Urinary bladder (tissue), 4 donors: ENCODE measurements at places on chromosomes 4 and X.

DNA sequence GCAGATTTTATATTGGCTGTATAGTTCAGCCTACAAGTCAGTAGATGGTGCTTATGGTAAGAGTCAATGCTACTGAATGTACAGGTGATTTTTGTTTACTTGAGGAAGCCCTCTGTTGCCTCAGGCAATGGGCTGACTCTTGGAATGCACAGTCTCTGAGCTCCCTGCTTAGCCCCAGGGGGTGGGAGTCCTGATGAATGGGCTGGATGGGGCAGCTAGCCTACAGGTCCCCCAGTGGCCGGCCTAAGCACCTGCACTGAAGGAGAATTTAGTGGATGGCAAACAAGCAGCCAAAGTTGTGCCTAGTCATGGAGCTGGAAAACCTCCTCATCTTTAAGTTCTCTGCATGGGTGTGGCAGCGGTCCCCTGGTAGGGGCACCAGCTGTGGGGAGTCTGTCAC is 101.8 kb upstream of the CXorf51B start:
- DNase-seq, result no peak

DNA sequence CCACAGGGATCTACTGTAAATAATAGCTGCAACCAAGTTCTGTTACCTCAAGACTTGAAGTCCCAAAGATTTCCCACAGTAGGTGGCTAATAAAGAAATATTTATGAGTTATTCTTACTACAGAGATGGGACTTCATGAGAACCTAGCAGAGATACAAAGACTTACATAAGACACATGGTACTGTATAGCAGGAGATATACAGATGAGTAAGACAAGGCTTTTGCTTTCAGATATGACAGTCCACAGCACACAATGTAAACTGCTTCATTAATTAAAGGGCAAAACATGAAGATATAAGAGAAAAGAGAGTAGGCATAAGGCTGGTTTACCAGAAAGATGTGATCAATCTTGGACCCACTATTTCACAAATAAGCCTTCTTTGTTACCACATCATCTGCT is 6.6 kb downstream of the ANKRD17 start:
- DNase-seq, result no peak

DNA sequence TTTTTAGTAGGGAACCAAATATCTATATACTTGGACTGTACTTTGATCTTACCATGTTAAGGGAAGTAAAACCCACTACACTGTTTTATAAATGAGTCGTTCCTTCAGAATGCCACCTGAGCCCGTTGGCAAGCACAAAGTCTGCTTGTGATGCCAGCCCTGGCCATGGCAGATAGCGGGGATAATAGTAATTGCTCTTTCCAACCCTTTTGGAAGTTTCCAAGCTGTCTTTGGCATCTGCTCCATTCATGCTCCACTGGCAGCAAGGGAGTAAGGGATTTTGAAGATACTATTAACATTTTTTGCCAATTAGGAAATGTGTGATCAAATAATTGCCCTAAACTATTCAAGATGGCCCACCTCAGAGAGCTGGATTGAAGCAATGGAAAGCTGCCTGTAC is 689.2 kb upstream of the SLIT2 start:
- no peak for DNase-seq

DNA sequence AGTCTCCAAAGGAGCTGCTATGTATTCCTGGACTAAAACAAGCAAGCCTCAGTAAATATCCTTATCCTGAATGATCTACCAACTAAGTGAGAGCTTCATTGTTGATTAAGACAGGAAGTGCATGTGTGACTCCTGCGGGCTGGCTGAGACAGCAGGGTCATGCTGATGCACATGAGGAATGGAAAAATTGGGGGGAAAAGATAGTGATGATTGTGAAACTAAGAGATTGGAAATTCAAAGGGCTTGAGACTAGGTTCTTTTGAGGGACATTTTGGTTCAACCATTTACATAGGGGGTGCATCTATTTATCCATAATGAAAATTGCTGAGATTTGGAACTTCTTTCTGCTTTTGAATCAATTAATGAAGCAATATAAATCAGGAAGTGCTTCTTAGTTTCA is 61.1 kb upstream of the C1QTNF7 start:
- DNase-seq, result no peak

- DNase-seq, result no peak
Measured at GRCh38 chrX:123513585-123514278, 219.1 kb downstream of the THOC2 start.

- DNase-seq, result no peak
Measured at GRCh38 chr4:107718351-107718965, 1.6 kb downstream of the PAPSS1 start.

DNA sequence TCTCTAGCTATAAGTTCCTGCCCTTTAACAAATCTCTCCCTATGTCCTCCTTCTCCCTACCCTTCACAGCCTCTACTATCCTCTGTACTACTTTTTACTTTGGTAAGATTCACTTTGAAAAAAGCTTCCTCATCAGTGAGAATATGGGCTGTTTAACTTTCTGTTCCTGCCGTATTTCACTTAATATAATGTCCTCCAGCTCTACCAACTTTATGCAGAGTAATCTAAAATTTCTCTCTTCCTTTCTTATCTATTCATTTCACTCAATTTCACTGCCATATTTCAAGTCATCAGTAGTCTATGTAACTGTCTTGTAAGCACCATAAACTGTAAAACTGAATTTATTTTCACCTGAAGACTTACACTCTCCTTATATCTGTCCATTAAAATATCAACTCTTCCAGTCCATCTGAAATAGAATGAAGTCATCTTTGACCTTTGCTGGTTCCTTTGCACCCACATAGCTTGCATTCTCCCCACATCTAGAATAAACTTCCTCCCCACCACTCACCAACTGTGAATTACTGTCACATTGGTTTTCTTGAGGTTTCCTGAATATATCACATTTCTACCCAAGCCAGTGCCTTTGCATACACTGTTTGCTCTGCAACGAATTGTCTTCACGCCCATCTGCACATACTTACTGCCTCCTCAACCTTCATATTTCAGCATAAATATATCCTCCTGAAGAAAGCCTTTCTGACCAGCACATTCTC is 54.6 kb downstream of the ARAP2 start:
- no peak for DNase-seq

DNA sequence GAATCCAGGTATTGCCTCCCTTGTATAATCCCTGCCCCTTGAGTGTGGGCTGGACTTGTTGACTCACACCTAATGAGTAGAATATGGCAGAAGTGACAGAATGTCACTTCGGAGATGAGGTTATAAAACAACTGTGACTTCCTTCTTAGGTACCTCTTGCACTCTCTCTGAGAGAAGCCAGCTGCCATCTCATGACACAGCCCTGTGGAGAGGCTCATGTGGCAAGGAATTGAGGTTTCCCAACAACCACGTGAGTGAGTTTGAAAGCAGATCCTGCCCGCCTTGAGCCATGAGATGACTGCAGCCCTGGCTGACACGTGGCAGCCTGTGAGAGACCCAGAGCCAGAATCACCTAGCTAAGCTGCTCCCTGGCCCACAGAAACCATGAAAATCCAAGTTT is 13.5 kb downstream of the ASB11 start:
- no peak for DNase-seq

GRCh38 chr4:8009710-8010511 is 70.2 kb upstream of the AFAP1 start:
- DNase-seq, result no peak

DNA sequence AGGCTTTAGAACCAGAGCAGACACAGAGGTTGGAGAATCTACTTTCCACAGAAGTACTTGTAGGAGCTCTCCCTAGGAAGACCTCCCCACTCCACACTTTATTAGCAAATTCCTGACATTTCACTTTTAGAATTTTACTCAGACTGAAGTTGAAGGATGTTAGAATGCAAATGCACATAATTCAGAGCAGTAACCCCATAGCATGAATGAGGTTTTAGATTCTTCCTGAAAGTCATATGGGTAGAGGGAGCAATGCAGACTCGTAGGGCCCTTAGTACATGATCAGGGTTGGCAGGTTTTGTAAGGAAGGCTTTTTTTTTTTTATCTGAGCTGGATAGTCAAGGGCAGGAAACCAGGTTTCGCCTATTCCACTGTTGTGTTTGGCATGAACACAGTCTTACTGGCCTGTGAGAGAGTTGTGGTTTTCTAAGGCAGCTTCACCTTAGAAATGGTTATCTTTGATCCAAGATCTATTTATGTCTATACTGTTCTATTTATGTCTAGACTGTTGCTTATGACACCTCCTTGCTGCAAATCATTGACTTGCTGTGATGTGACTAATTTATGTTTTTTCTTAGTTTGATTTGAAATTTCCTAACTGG is 48.9 kb downstream of the SPATA18 start:
- no peak for DNase-seq

DNA sequence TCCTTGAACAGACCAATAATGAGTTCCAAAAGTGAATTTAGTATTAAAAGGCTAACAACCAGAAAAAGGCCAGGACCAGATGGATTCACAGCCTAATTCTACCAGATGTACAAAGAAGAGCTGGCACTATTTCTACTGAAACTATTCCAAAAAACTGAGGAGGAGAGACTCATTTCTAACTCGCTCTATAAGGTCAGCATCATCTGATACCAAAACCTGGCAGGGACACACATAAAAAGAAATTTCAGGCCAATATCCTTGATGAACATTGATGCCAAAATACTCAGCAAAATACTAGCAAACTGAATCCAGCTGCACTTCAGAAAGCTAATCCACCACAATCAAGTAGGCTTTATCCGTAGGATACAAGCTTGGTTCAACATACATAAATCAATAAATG is 35.8 kb upstream of the USP46 start:
- DNase-seq, result no peak

DNA sequence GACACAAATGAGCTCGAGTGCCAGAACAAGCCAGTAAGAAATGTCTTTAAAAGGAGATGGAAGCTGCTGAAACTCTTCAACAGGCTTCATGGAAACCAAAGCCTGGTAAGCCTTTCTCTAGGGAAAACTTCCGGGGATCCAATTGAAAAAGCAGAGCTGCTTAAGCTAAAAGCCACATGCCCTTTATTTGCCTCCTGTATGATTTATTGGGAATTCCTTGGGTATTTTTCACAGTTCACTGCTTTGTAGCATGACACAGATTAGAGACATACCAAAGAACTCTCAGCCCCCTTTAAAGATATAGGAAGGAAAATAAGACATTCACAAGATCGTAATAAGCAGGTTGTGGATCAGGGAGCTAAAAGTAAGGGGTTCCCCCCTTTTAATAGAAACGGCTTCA is 6.5 kb upstream of the ARHGAP6 start:
- DNase-seq, result no peak

GRCh38 chr4:187485676-187486075 is 509.9 kb upstream of the ZFP42 start:
- DNase-seq, result no peak

DNA sequence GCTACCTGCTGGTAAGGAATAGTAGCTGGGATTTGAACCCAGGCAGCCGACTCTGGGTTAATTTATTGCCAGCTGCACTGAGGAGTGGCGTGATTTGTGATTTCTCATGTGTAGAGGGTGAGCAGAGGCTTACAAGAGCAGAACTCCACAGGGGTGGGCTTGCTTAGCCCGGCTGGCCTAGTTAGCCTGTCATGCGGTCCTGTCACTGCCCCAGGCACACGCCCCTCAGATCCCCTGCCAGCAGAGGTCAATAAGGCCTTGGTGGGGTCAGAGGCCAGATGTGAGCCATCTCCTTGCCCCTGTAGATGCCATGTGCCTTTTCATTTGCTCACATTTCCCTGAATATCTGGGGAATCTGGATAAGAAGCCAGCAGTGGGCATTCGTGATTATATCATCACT is 13.4 kb downstream of the NSDHL start:
- no peak for DNase-seq

- no peak for DNase-seq
Measured at GRCh38 chr4:5027346-5027745, 8.1 kb upstream of the CYTL1 start.

- DNase-seq, result no peak
Measured at GRCh38 chr4:71570492-71570891, 213.4 kb downstream of the GC start.

DNA sequence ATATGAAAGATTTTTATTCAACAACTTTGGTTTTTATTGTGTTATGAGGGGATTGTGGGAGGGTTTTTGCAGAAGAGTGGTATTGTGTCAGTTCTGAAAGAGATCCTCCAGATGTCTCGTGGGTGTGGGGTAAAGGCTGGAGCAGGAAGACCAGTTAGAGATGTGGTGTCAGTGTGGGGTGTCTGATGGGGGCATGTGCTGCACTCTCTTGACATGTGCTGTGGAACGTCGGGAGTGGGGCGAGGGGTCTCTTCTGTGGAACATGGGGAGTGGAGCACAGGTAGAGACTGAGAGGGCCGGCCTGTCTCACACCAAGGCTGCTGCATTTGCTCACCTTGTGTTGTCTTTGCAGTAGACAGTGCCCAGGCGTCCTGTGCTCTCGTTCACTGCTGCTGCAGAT is 37.6 kb downstream of the FAM193A start:
- no peak for DNase-seq

DNA sequence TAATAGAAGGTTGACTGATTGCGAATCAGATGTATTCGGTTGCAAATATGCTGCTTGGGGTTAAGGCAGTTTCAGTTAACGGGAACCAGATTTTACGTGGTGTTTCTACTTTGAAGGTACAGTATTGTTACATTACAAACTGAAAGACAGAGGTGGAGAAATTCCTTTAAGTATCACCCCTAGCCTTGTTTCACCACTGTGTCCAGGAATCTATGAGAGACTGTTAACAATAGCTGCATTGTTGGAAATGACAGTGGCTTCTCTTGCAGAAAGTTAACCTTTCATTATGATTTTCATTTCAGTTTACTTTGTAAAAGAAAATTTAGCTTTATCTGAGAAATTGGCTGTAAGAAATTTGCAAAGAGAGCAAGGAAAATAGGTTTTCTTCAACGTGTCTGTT is 2.6 kb downstream of the CDKL5 start:
- DNase-seq, result no peak

DNA sequence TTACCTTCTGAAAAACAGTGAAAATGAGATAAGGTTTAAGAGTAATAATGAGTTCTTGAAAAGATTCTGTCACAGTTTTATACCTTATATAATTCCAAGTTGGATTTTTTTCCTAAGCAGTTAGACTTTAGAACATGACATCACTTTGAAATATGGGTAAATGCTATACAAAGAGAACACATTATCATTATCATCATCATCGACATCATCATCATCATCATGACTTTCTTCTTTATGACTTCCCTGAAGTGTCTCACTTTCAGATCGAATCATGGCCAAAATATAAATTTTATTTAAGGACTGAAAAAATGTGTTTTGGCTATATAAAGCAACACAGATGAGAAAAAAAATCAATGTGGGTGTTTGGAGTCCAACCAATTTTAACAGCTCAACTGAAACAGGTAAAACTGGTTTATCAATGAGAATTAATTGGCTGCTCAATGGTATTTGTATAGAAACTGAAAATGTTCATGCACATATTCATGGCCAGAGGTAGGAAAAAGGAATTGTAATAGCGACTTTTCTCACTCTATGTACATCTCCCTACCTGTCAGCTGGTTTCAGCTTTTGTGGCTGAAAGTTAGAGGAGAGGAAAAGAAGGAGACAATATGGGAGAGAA is 243.1 kb upstream of the GPC4 start:
- DNase-seq, result no peak

- no peak for DNase-seq
Measured at GRCh38 chr4:1576961-1577821, 106.9 kb downstream of the FAM53A start.
